GM18507 (cell line): ENCODE measurements at places on chromosomes 3 and 15.

DNA sequence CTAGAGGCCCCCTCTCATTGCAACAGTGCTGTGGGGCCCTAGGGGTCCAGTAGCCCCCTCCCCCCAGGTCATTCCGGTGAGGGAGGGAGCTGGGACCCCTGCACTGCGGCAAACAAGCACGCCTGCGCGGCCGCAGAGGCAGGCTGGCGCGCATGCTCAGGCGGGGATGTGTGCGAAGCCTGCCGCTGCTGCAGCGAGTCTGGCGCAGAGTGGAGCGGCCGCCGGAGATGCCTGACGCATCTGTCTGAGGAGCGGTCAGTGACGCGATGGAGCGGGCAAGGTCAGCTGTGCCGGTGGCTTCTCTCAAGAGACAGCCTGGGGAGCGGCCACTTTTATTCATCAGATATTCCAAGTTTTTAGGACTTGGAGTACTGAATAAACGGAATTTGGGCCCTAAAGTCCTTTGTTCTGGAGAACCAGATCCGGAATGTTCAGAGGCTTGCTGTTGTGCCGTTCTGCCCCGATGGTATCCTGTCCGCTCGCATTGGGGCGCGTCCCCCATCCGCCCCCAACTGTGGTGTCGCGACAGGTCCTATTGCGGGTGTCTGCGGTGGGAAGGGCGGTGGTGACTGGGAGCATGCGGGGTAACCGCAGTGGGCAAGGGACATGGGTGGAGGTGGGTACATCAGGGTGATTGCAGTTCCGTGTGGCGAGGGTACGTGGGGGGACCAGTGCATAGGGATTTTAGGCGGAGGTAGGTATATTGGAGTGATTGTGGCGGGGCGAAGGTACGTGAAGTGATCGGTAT lies at the start of the genes SNRPN and SNURF:
TSS of gene SNRPN (plus strand) at position 205 of the 748 bp plus-strand sequence. CDS start 19,467 bp downstream, outside the sequence.
TSS of gene SNURF (plus strand) at position 205 of the 748 bp plus-strand sequence. CDS start at position 267, 62 bp downstream.
- DNase-seq = peak; percentile 4

DNA sequence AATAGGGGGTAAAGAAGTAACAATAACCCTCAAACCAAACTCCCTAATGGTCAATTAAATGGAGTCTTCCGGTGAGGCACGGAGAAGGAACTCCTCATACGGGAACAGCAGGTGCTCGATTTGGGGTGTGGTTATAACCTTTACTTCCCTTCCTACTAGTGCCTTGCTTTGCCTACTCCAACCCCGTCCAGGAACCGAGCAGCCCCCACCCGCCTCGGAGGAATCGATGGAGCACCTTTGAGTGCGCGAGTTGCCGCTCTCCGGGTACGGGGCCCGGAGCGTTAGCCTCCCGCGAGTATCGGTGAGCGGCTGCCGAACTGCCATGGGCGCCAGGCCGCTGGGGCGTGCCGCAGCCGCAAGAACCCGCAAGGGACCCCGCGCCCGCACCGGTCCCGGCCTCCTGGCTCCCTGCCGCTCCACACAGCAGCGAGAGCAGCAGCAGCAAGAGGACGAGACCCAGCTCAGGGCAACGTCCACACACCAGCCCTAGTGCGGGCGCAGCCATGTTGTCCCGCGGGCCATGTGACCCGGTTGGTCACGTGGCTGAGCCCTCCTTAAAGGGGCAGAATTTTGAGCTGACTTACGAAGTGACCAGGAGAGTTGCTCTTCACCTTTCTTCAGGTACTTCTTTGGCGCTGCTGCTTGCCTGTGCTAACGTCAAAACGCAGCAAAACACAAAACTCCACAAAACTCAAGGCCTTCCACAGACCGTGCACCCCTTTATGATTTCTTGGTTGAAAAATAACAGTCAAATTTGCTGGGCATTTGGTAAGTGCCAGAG lies at the start of gene SUMF1:
TSS of gene SUMF1 (minus strand) at position 529 of the 781 bp plus-strand sequence. CDS start at position 505, 24 bp downstream.
- peak; percentile 86 for DNase-seq

- peak; percentile 4 for DNase-seq
Observed at GRCh38 chr3:55607844-55608243, 120.7 kb upstream of the WNT5A start.

- no peak for DNase-seq
Observed at GRCh38 chr15:54518156-54518882, 540.1 kb downstream of the UNC13C start.

DNA sequence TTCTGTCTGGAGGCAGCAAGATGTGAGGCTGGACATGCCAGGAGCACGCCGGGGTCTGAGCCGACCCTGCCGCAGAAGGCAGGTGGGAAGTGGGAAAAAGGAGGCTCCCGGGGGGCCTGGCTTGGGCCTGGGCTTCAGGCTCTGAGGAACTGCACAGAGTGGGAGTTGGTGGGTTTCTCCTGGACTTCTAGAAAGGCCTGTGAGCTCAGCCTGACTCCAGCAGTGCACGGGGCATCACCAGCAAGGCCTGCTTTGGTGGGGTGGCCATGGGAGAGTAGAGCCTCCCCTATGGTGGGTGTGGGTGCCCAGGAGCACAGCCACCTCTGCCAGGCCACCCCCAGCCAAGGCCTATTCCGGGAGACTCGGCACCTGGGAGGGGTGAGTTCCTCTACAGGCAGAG lies 18.1 kb upstream of the SLC41A3 start:
- no peak for DNase-seq

DNA sequence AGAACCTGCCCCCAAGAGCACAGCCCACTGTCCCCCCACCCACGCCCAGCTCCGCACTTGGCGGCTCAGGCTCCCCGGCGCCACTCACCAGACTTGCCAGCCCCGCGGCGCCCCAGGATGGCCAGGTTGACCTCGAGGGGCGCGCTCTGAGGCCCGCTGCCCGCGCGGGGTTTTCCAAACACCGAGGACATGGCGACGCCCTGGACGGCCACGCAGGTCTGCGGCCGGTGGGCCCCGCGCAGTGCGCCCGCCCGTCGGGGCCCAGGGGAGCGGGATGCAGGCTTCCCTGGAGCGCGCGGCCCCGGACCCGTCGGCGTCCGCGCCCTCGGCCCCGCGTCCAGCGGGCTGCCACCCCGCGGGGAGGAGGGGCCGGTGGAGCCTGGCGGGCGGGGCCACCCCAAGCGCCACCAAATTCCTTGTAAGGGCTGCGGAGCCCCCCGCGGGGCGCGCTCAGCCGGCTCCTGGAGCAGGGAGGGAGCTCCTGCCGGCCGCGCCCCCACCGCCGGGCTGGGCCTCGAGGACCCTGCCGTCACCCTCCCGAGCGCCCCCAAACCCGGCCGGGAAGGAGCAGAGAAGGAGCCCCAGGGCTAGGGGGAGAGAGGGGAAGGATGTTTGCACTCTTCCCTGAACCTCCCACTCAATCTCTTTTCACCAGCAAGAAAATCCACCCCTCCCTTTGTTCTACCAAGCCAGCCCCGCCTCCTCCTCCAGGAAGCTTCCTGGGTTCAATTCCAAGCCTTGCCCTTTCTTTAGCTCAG lies at the start of gene RASL12:
TSS of gene RASL12 (minus strand) at position 347 of the 758 bp plus-strand sequence. CDS start at position 191, 156 bp downstream.
- no peak for DNase-seq

- DNase-seq = no peak
Observed at GRCh38 chr3:48856469-48856868, 8.8 kb upstream of the PRKAR2A start.

- DNase-seq = no peak
Observed at GRCh38 chr3:57074135-57074534, 13.7 kb downstream of the SPATA12 start.

DNA sequence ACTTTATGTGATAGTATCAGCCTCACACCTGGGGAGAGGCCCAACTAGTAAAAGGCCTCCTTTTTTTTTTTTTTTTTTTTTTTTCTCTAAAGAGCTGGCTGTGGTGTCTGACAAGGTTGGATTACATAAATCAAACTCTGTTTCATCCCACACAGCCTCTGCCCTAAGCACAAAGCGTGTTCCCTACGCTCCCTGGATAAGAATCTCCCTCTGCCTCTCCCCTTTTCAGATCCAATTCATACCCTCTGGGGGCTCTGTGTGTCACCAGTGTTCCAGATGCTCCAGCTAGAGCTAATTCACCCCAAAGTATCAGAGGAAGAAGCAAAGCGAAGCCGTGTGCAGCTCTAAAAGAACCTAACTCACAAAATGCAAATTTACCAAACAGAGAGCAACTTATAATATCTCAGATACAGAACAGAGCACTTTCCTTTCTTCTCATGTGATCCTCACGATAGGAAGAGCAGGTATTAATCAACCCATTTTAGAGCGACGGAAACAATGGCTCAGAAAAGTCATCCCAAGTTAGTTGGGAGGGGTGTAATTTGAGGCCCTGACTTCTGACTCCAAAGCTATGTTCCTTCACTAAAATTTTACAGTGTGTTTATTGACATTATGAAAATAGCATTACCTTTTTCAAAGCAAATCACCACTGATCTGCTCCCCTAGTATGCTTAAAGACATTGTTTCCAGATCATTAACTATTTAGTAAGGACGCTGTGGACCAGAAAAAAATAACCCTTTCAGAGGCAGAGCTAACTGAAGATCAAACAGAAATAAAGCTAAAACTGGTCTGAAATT lies 12.4 kb downstream of the BMF start:
- DNase-seq = no peak

DNA sequence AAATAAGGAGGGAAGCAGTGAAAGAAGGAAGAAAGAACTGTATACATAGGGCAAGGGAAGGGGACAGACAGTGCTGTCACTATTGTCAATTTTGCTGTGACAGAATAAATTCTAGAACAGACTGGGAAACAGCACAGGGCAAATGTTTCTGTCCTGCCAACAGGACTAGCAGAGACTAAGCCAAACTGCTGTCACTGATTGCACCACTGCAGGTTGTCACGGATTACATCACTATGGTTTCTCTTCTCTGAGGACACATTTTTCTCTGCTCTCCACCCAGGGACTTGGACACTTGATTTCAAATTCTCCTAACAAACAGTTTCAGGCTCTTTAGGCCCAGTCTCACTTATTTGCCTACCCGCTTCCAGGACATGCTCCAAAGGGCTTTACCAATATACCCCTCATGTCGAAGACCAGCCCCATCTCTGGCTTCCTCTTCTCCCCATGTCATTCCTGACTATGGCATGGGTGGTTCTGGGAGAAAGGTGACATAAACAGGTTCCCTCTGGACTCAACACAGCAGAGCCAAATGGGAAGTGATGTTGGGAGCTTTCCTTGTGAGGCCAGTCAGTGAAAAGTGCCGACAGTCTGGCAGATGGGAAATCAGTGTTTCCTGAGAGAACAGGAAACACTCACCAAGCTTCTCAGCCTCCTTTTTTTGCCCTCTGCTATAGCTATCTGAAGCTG lies 70.2 kb upstream of the ST3GAL6 start:
- no peak for DNase-seq

GRCh38 chr3:17116007-17116600 lies 231.3 kb downstream of the PLCL2 start:
- no peak for DNase-seq

DNA sequence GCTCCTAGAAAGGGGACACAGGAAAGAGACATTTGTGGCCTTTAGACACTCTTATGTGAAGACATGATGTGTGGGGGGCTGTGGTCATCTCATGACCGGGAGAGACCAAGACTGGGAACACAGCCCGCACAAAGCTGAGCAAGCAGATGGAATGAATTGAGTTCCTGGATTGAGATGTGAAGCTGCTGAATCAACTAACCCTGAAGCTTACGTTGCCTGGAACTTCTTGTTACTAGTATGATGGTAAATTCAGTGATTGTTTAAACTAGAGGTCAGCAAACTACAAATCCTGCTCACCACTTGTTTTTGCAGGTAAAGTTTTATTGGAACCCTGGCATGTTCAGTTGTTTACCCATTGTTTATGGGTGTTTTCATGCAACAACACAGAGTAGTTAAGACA lies 83.4 kb upstream of the BHLHE40 start:
- DNase-seq = no peak

DNA sequence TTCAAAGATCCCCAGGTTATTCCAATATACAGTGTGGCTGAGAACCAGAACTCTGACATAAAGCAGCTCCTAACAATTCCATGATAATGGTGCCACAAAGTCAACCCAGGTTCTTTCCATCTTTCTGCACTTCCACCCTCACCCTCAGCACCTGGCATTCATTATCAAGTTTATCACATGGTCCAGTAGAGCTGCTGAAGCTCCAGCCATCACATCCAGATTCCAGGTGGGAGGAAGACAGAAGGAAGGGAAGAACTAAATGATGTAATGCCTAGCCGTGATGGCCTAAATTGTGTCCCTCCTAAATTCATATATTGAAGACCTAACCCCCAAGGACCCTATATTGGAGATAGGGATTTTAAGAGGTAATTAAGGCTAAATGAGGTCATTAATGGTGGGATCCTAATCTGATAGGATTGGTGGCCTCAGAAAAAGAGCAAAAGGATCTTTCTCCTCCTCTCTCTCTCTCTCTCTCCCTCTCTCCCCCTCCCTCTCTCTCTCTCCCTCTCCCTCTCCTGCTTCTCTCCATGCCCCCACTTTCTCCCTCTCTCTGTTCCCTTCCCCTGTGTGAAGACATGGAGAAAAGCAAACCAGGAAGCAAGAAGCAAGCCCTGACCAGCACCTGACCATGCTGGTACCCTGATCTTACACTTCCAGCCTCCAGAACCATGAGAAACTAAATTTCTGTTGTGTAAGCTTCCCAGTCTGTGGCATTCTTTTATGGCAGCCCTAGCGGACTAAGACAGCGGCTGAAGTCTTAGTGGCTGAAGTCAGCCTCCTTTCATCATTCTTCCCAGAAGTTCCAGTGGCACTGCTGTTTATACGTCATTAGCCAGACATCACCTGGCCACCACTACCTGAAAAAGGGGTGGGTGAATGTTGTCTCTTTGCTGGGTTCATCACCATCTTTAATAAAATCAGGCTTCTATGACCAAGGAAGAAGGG lies 369.7 kb upstream of the PROK2 start:
- no peak for DNase-seq

- no peak for DNase-seq
Observed at GRCh38 chr3:58043933-58044332, 35.7 kb downstream of the FLNB start.

DNA sequence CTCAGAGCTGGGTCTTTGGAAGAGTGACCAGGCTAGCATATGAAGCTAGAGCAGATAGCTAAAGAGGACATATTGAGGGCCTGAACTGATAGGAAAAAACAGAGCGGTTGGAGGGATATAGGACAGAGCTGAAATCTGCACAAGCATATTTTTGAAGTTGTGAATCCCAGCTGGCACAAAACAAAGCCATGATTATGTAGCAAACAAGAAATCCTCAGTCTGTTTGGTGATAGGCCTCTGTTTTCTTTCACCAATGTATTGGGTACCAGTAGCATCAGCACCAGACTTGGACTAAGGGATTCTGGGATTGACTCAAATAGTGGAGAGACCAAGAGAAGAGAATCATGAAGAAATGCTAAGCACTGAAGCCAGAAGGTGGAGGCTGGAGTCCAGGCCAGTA lies 151.0 kb downstream of the FAM43A start:
- no peak for DNase-seq

- no peak for DNase-seq
Observed at GRCh38 chr15:67207555-67208207, 46.8 kb downstream of the AAGAB start.

GRCh38 chr3:59480486-59480995 lies 430.7 kb upstream of the CFAP20DC start:
- no peak for DNase-seq

DNA sequence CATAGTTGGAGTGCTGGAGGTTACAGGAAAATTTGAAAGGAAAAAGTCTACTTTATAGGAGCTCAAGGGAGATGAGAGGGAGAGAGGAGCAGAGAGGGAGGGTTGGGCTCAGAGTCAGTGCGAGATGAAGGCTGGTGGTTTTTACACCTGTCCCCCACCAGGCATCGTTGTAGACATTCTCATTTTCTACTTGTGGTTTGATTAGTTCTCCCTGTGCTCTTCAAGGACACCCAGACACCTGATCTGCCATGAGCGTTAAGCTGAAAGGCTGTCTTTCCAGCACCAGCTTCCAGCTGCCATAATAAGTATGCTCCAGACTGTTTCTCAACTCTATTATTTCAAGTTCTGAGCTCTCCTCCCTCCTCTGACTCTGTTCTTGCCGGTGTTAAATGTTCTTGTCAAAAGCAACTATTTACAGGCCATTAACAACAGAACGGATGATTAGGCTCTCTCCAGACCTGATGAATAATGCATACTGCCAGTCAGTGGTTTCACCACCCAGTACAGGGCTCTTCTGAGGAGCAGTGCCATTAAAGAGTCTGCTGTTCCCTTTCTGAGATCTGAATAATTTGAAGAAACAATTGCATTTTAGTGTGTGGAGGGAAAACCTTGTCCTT lies 514.6 kb upstream of the MCTP2 start:
- no peak for DNase-seq
